ENCODE measurements at places on chromosomes 6 and 20.

DNA sequence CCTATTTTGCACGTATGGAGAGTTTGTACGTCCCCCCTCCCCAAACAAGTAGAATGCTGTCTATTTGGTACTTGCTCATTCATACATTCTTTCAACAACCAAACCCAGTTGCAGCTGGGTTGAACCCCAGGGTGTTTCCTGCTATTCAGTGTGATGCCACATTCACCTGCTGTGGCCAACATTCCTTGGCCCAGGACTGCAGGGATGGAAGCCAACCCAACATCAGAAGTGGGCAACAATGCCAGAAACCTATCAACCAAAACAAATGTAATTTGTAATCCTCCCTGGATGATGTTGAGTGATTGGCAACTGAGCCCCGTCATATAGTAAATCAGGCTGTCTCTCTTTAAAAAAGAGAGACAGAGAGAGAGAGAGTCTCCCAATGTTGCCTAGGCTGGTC is 8.9 kb downstream of the NT5E start:
- no peak overlapping the region for H3K27ac ChIP-seq
- H3K36me3 ChIP-seq, result no peaks in the 10 kb centered on the region
- DNase-seq, result no peak

DNA sequence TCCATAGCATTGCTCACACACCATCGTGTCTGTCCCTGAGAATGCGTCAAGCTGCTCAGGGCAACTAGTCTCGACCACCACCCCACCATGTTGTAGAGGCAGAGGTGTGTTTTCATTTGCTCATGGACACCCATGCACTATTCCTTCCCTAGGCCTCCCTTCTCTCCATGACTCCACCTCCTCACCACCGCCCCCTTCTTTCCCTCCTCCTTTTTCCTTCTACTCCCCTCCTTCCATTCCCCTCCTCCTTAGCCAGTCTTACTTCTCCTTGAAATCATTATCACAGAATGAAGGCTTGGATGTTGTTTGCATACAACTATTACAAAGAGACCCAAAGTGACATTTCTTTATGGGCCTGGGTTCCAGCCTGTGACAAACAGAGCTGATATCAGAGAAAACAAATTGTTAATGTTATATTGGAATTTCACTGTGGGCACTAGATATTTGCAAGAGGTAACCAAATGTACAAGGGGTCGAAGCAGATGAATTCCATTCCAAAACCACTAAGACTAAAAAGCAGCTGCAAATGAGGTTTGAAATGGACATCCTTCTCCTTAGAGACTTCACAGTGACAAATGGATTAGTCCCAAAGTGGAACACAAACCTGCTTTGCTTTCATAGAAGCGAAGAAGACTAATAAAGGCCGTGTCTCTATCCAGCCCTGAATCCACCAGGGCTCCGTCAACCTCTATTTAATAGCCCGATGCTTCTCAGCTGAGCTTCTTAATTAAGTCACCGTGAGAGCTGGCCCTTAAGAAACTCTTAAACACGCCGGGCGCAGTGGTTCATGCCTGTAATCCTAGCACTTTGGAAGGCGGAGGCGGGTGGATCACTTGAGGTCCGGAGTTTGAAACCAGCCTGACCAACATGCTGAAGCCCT is 275.8 kb upstream of the SULF2 start:
- no peak overlapping the region for H3K27ac ChIP-seq
- H3K4me3 ChIP-seq, result no peak overlapping the region
- DNase-seq, result no peak

GRCh38 chr6:110002676-110003075 is 24.6 kb downstream of the GPR6 start:
- no peaks in the 10 kb centered on the region for H3K36me3 ChIP-seq
- DNase-seq, result no peak
- no peak overlapping the region for H3K4me3 ChIP-seq
- H3K4me1 ChIP-seq, result no peaks in the 10 kb centered on the region
- peaks cover 9% of the 10 kb centered on the region for H3K27me3 ChIP-seq
- H3K27ac ChIP-seq, result no peak overlapping the region

DNA sequence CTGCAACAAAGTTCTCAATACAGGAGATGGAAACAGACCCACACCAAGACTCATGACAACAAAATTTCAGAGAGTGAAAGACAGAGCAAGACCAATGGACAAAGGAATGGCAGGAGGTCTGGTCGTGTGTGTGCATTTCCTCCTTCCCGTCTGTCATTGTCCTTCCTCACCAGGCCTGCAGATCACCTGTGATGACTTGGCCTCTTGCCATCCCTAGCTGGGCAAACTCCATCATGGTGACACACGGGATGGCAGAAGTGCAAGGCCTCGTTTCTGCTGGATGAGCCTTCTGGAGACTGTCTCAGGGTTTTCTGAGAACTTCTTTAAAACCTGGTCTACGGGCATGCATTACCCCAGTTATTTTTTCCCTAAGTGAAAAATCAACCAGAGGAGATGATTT is 49.2 kb downstream of the RPP21 start:
- H3K27me3 ChIP-seq, result peaks cover 13% of the 10 kb centered on the region
- no peak for DNase-seq
- no peak overlapping the region for H3K27ac ChIP-seq
- no peaks in the 10 kb centered on the region for H3K36me3 ChIP-seq

DNA sequence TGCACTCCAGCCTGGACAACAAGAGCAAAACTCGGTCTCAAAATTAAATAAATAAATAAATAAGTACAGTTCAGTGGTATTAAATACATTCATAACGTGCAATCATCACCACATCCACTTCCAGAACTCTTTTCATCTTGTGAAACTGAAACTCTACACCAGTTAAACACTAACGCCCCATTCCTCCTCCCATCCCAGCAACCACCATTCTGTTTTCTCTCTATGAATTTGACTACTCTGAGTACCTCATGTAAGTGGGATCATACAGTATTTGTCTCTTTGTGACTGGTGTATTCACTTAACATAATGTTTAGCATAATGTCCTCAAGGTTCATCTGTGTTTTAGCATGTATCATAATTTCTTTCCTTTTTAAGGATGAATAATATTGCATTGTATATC is 29.1 kb upstream of the SCML4 start:
- peaks cover 3% of the 10 kb centered on the region for H3K27me3 ChIP-seq
- H3K4me1 ChIP-seq, result no peaks in the 10 kb centered on the region
- no peaks in the 10 kb centered on the region for H3K36me3 ChIP-seq
- H3K4me3 ChIP-seq, result no peak overlapping the region

GRCh38 chr6:111802720-111803330 is 70.4 kb downstream of the FYN start:
- no peaks in the 10 kb centered on the region for H3K27me3 ChIP-seq
- no peak for DNase-seq
- H3K27ac ChIP-seq, result peak overlapping the region; percentile 81

GRCh38 chr20:50348096-50348495 is 157.5 kb downstream of the CEBPB start:
- no peak for DNase-seq
- no peaks in the 10 kb centered on the region for H3K36me3 ChIP-seq
- H3K27ac ChIP-seq, result no peak overlapping the region
- no peaks in the 10 kb centered on the region for H3K27me3 ChIP-seq
- peaks cover 9% of the 10 kb centered on the region for H3K4me1 ChIP-seq

GRCh38 chr6:150694889-150695288 is 95.2 kb downstream of the PLEKHG1 start:
- H3K36me3 ChIP-seq, result no peaks in the 10 kb centered on the region
- no peak overlapping the region for H3K4me3 ChIP-seq
- DNase-seq, result no peak
- no peak overlapping the region for H3K27ac ChIP-seq

DNA sequence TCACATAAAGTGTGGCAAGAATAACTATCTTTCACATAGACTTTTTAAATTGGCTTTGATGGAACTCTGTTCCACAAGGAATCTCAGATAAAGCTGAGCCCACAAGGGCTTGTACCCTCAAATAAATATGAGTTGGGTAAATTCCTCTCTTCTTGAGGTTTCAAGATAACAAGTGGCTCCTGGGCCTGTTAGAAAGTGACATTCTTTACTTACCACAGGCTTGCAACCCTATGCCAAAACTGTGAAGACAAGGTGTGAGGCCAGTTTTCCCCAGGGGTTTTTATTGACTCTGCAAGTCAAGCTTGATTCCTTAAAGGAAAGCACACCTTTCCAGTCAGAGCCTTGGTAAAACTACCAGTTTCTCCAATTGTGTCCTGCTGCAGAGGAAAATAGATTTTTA is 664.8 kb upstream of the GJE1 start:
- no peaks in the 10 kb centered on the region for H3K36me3 ChIP-seq
- DNase-seq, result no peak
- H3K4me1 ChIP-seq, result peaks cover 3% of the 10 kb centered on the region
- no peak overlapping the region for H3K4me3 ChIP-seq
- H3K27me3 ChIP-seq, result no peaks in the 10 kb centered on the region

Measured in T-cell (primary cell).